Panc1 (cell line): ENCODE measurements at places on chromosomes 12 and 14. TPM values are rescaled to one million over a fixed set of nuclear protein-coding genes. Genes with fewer than 3 reads are reported as not detected.
A peak's percentile ranks its signal among the peaks of the same experiment; 100 is the strongest.

The NRIP2 gene
- total RNA-seq, result not detected

The SPX gene
- 0.13 TPM for total RNA-seq

- no peak overlapping the region for H3K27ac ChIP-seq
- H3K36me3 ChIP-seq, result no peaks in the 10 kb centered on the region
- DNase-seq, result no peak
- H3K4me1 ChIP-seq, result 0 out of 2 replicates have a peak, but pooled peaks cover 4% of the 10 kb centered on the region
- H3K27me3 ChIP-seq, result no peaks in the 10 kb centered on the region
Measured at GRCh38 chr12:27845187-27845586, 65.2 kb upstream of the MANSC4 start.

DNA sequence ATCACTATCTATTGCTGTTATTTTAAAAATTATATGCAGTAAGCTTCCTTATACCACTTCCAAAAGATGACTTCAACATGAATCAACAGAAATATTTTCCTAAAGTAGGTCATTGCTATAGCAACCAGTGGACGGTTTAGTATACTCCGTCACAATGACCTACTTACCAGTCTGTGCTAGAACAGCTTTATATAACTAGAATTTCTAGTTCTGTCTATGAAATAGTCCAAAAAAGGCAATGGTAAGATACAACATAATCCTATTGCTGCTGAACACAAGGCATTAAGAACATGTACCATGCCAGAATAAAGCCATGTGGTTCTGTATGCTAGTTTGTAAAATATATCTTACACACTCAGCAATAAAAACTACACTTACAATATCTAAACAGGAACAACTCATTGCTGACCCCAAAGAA is 40.7 kb upstream of the MTERF2 start:
- DNase-seq, result peak; percentile 5

- H3K4me1 ChIP-seq, result no peaks in the 10 kb centered on the region; the same call in 1 of the 2 replicates
- H3K27ac ChIP-seq, result peak overlapping the region; percentile 7; the same call in 1 of the 2 replicates
- no peak overlapping the region for H3K4me3 ChIP-seq
- H3K27me3 ChIP-seq, result no peaks in the 10 kb centered on the region
- no peak for DNase-seq
Measured at GRCh38 chr14:68576031-68576430, 216.8 kb downstream of the ZFP36L1 start.

- H3K27ac ChIP-seq, result no peak overlapping the region
- no peak overlapping the region for H3K4me3 ChIP-seq
- H3K27me3 ChIP-seq, result peaks cover 8% of the 10 kb centered on the region
- DNase-seq, result no peak
Measured at GRCh38 chr12:27965411-27965810, 7.1 kb downstream of the PTHLH start.

DNA sequence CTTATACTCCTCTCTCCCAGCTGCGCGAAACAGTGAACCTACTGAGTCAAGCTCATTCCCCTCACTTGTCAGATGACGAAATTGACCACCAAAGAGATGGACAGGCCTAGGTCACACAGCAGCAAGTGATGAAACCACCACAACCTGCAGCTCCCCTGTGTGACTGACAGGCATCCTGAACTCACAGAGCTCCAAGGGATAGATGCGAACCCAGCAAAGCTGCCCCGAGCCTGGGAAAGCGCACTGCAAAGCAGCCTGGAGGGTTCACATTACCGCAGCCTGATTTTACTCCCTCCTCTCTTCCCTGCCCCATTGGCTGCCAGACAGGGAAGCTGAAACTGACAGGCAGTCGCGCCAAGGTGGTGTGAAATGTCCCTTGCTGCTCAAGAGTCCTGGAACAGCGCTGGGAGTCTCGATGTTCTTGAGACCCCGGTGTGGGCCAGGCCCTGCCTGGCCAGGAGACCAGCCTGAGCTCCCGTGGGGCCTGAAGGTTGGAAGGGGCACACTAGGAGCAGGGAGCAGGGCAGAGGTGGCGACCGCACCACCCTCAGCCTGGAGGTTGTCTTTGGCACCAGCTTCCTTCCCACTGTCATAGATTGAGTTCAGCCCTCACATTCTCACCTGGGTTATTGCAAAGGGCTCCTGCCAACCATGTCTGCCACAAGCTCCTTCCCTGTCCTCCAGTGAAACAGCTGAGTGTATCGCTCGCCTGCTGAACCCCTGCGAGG is 36.3 kb downstream of the SNRNP35 start:
- no peaks in the 10 kb centered on the region for H3K4me1 ChIP-seq
- no peak overlapping the region for H3K27ac ChIP-seq
- no peak for DNase-seq
- no peaks in the 10 kb centered on the region for H3K36me3 ChIP-seq
